Progenitor cell of endocrine pancreas (in vitro differentiated cells): ENCODE measurements at places on chromosomes 12 and 14.

GRCh38 chr12:6234214-6234613 lies 34.0 kb downstream of the CD9 start:
- no peak for DNase-seq

GRCh38 chr12:13176256-13176655 lies 20.3 kb upstream of the EMP1 start:
- no peak for DNase-seq

DNA sequence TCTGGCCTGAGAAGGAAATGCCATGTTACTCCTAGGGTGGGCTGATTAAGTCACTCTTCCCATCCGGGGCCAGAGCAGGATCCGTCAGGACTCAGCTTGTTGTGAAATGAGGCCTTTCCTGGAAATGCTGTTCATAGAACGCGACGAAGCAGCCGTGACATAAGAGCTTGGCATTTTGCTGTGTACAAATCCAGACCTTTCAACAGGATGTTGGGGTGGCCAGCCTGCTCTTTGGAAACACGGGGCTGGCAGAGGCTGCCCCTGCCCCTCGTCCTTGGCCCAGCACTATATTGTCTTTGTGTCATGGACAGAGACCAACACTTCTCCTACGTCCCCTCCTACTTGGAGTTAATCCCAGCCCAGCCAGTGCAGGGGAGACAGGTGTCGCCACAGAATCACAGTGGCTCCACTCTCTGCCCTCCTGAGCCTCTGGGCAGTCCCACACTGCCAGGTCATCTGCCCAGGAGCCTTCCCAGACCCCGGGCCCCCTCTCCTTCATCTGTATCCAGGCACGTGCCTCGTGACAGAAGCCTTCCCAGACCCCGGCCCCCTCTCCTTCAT lies 18.6 kb upstream of the EIF5 start:
- no peak for DNase-seq

- DNase-seq: no peak
Measured at GRCh38 chr14:93028724-93029076, 87.0 kb downstream of the ITPK1 start.

DNA sequence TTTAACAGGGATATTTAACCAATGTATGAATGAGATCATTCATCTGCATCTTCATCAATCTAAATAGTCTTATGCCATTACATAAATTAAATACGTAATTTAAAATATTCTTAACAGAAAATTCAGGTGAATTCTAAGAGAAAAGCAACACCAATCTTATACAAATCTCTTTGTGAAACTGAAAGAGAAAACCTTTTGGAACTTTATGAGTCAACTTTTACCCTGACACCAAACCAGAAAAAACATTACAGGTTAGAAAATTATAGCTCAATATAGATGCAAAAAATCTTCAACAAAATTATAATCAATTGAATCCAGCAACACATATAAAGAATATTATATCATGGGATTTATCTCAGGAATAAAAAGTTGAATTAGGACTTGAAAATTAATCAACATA lies 3.4 kb downstream of the GLIPR1L1 start:
- no peak for DNase-seq
